Sciatic nerve (tissue), 2 donors: ENCODE measurements at places on chromosomes 7 and 10.

GRCh38 chr7:157669768-157670351 lies 333.1 kb downstream of the DNAJB6 start:
- peak; percentile 54 for DNase-seq

- no peak for DNase-seq
Measured at GRCh38 chr7:41709621-41710020, 6.7 kb upstream of the INHBA start.

DNA sequence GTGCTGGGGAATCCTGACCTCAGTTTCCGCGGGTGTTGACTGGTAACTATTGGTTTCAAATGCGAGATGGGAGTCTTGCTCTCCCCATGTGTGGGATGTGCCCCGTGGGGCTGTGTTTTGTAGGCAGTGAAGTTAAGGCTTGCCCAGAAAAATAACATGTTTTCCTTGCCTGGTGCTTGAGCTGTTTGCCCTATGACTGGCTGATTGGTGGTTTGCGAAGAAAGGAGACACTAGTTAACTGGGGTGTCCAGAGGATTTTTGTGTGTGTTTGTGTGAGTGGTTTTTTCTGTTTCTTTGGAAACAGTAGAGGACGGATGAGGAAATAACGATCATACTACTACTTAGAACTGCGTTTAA lies 61.9 kb downstream of the CREB5 start:
- no peak for DNase-seq

DNA sequence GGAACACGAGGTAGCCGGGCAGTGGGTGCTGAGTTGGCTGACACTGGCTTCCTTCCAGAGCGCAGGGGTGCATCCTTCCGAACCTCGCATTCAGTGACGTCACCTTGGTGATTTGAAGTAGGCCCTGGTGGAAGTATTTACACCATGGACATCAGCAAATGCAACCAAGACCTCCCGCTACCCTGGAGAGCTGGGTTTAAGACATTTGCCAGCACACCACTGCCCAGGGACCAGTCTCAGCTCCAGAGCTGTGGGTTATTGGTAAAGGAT lies 106.4 kb upstream of the GPR26 start:
- DNase-seq = no peak

GRCh38 chr10:69562731-69563254 lies 10.4 kb downstream of the NEUROG3 start:
- DNase-seq = no peak

- DNase-seq = no peak
Measured at GRCh38 chr7:12647364-12648219, 39.8 kb upstream of the ARL4A start.

GRCh38 chr7:22702516-22702915 lies 24.5 kb upstream of the IL6 start:
- no peak for DNase-seq

GRCh38 chr7:90923541-90923997 lies 327.4 kb downstream of the CDK14 start:
- no peak for DNase-seq

DNA sequence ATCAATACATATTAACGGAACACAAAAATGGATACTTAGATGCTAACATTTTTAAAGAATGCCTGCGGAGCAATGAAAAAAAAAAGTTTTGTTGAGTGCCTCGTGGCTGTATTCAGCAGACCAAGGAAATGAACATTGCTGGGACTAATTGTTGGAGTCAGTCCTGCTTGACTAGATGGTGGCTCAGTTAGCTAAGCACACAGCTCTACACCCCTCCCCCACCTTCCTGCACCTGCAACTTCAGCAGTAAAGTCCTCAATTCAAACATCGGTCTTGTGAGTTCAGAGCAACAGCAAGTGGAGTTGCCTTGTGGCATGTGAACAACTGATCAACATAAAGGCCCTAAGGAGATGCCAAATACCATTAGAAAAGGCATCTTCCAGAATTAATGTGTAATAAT lies 326.0 kb upstream of the NPSR1 start:
- no peak for DNase-seq

DNA sequence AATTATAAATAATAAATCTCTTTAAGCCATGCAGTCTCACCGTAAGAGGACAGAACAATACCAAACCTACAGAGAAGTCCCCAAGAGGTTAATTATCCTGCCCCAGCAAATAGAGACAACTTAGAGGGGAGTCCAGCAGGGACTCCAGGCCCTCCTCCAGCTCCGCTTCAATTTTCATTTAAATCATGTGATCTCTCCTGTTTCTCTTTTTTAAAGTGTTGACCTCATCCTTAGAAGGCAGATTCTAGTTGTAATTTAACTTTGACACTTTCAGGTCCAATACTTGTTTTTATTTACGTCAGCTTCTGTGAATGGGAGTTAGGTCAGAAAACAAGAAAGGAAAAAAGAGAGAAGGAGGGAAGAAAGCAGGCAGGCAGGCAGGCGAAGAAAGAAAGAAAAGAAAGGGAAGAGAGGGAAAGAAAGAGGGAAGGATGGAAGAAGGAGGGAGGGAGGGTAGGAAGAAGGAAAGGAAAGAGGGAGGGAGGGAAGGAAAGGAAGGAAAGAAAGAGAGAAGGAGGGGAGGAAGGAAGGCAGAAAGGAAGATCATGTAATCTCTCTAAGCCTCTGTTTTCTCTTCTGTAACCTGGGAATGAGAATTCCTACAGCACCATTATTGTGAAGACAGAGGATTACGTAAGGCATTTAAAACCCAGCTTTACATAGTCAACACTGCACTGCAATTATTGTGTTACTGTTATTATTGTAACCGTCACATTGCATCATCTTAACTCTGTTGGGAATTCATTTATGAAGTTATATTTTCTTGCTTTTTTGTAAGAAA lies 227.7 kb downstream of the SKIDA1 start:
- DNase-seq = no peak

- no peak for DNase-seq
Measured at GRCh38 chr10:72308320-72308987, 34.7 kb downstream of the DDIT4 start.

- DNase-seq = no peak
Measured at GRCh38 chr7:122515404-122515803, 183.5 kb downstream of the RNF133 start.

DNA sequence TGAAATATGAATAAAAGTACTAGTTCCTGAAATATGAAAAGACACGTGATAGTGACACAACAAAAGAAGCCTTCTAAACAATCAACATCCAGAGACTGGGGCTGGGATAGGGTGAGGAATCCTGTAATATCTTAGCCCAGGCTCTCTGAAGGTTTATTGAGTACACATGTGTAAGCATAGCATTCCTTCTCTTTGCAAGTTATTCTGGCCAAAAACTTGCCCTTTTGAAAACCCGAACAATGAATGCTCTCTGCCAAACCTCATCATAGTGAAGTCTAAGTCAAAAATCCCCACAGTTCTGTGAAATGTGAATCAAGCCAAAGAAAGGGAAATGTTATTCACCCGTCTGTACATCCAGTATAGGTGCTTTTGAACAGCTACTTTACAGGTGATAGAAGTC lies 11.6 kb downstream of the SEMA3D start:
- no peak for DNase-seq

DNA sequence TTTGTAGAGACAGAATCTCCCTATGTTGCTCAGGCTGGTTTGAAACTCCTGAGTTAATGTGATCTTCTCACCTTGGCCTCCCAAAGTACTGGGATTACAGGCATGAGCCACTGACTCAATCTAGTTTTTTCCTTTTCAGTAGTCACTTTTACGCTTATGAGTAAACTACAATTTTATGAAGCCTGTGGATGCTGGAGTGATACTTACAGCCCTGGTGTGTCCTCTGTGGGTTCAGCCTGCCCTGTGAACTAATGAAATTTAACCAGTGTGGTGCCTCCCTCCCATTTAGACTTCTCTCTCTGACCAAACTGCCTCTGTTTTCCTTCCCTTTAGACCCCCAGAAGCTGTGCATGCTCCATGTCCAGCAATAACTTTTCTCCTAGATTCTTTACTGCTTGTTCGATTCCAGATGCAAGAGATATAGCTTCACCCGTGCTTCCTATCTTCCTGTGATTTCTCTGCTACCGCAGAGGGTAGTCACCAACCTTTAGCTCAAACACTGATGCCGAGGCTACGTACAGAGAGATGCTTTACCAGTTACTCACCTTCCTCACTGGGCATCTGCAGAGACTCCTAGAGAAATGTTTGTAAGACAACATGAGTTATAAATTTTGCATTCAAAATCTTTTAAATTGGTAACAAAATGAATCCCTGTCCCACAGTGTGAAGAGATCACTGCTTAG lies 90.8 kb downstream of the KIAA1217 start:
- no peak for DNase-seq

DNA sequence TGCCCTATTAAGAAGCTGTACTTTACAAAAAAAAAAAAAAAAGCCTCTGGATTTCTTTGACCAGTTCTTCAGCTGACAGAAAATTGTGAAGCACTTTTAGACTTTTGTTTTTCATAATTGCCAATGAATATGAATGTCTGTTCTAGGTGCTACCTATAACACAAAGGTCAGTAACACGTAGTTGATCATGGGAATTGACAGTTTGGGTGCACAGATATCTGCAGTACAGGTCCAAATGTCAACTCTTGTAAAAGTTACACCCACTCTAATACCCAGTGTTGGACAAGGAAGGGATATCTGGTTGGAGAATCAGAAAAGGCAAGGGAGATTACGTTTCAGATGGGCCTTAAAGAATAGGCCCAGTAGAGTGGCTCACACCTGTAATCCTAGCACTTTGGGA lies 1.8 kb downstream of the REEP3 start:
- DNase-seq = no peak

GRCh38 chr10:49605216-49605938 lies 4.7 kb upstream of the SLC18A3 start:
- peak; percentile 32 for DNase-seq

DNA sequence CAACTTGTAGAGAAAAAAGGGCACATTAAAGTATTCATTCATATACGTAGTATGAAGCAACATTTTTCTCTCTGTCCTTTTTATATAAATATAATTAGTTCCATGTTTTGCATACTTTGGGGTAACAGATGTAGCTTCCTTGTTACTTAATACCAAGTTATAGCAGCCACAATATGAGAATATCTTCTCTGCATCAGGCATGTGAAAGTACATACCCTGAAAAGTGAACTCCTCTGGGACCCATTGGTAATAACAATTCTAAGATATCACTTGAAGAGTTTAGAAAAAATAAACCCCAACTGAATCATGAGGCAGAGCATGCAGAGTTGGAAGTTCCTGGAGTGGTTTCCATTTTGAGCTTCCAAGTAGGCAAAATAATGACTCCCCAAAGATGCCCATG lies 2.4 kb upstream of the CRPPA start:
- DNase-seq = no peak

DNA sequence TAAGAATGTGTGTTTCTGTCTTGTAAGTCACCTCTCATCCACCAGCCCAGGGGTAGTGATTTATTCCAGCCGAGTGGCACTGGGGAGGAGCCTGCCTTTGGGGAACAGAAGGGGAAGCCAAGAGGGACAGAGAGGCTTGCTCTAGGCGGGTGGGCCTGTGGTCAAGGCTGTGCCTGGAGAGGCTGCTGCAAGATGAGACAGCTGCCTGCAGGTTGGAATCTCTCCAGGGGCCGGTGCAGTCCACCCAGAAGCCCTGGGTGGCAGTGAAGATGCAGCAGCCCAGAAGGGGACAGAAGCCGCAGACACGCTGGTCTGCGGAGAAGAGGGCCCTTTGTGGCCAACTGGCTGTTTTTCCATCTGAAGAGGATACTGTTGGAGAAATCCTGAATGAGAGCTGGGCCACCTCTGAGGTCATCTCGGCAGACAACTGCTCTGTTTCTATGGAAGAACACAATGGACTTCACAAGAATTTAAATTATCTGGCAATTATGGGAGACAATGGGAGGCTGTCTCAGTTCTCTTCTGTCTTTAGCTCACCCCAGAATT lies 175.7 kb downstream of the GFRA1 start:
- no peak for DNase-seq

DNA sequence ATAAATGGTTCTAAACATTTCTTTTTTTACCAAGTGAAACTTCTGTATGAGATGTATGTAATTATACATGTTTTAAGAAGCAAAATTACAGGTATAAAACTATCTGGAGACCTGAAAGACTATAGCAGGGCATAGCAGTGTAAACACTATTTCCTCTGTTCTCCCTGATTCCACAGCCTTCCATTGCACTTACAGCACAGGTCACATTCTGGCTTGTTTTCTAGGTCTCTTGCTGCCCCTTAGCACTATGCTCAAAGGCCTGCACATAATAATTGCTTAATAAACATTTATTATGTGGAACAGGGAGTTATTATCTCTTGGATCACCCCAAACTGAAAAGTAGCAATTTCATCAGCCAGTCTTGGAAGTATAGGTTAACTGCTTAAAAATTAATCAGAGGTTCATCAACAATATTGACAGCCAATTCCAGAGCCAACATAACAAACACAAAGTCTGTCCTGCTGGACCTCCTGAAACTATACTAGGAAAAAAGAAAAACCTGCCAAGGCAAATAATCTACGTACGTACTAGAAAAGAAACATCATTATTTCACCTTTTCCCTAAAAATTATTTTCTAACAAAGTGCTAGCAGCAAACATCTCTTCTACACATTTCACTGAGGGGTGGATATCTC lies 43.2 kb downstream of the PANK1 start:
- no peak for DNase-seq

- no peak for DNase-seq
Measured at GRCh38 chr7:113109718-113110117, 8.6 kb downstream of the SMIM30 start.

- no peak for DNase-seq
Measured at GRCh38 chr10:97117372-97117771, 68.4 kb downstream of the SLIT1 start.

- no peak for DNase-seq
Measured at GRCh38 chr10:122657255-122657654, 42.4 kb downstream of the C10orf120 start.

GRCh38 chr10:106660550-106660949 lies 504.0 kb downstream of the SORCS1 start:
- no peak for DNase-seq

DNA sequence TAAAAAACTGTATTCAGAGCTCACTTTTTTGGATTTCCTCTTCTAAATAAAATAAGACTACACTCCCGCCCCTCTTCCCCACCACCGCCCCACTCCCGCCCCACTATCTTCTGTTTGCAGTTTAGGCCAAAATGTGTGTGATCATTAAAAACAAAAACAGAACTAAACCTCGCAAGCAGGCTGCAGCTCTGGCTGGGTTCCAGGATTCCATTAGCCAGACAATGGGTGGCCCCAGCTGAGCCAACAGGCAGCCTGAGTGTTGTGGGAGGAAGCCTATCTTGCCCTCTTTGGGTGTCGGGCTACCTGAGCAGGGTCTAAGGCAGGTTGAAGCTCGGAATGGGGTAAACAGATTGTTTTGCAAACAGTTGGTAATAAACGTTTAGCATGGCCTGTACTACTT lies 41.7 kb downstream of the ARL4A start:
- peak; percentile 84 for DNase-seq
